Frontal cortex (tissue), 4 donors: ENCODE measurements at places on chromosomes 2 and 18. TPM values are rescaled to one million over a fixed set of nuclear protein-coding genes. Genes with fewer than 3 reads are reported as not detected.
A peak's percentile ranks its signal among the peaks of the same experiment; 100 is the strongest.

DNA sequence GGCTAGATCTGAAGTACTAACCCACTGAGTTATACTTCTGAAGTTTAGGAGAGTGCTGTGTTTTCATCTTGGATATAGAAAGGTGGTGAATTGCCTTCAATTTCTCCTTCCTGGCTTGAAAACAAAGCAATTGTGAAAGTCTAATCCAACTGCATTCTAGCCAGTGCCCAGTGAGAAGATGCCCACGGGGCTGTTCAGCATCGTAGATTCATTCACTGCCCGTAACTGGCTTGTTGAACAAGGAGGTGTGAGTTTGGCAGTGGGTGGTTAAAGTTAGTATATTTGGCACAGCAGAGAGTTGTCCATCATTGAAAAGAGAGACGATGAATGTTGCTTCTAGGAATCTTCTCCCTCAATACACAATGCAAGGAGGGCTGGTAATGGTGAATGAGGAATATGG lies 82.3 kb upstream of the RND3 start:
- no peak for DNase-seq

- no peak for DNase-seq
Measured at GRCh38 chr18:79776674-79777073, 21.1 kb upstream of the KCNG2 start.

DNA sequence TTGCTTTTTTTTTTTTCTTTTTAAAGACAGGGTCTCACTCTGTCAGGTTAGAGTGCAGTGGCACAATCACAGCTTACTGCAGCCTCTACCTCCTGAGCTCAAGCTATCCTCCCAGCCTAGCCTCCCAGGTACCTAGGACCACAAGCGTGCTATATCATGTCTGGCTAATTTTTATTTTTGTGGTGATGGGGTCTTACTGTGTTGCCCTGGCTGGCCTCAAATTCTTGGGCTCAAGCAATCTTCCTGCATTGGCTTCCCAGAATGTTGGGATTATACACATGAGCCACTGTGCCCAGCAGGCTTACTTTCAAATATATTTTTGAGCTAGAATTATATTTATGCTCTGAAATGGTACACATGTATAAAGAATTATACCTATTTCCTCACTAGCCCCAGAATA lies 53.4 kb upstream of the GAREM2 start:
- no peak for DNase-seq

DNA sequence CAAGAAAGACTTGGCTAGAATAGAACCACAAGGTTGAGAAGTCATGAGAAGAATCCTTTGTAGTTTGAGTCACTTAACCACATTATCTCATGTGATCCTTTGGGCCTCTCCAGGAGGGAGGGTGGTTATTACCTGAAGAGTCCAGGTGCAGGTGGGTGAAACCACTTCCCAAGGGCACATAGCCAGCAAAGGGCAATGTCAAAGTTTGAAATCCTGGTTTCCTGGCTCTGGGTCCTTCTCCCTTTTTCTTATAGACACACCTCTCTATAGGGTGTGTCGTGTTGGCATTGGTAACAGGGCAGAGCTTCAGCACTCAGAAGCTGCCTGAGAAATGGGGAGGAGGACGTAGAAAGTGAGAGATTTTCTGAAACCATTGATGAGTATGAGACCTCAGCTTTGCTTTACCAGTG lies 137.9 kb downstream of the MGAT5 start:
- DNase-seq, result no peak

GRCh38 chr2:128377071-128377910 lies 58.6 kb upstream of the HS6ST1 start:
- no peak for DNase-seq

DNA sequence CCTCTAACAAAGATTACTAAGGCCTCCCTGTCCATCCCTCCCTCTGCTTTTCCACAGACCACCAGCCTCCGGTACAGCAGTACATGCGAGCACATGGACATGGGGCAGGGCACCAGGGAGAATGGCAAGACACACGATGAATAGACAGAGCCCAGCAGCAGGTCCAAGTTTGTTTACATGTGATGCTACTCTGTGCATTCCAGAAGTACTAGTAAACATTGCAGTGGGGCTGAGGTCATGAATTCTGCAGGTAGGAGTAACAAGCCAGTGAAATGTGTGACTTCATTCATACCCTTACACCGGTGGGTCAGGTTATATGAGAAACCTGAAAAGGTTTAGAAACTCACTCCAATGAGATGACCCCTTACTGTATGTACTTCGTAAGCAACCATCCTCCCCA lies 205.7 kb downstream of the BCL11A start:
- no peak for DNase-seq

DNA sequence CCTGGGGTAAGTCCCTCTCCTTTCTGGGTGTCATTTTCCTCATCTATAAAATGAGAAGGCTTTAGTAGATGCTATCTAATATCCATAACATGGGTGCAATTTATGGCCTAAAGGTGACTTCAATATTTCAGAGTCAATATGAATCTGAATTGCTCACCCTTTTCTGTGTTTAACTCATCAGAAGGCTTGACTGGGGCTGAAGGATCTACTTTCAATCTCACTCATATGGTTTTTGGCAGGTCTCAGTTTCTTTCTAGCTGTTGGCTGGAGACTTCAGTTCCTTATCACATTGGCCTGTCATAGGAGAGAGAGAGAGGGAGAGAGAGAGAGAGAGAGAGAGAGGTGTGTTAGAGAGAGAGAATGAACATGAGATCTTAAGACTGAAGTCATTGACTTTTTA lies 343.7 kb upstream of the MEX3C start:
- DNase-seq, result no peak

GRCh38 chr2:172011812-172012575 lies 12.2 kb downstream of the METAP1D start:
- no peak for DNase-seq

GRCh38 chr2:80403081-80403480 lies 98.5 kb upstream of the LRRTM1 start:
- no peak for DNase-seq

GRCh38 chr18:60358516-60358915 lies 14.1 kb downstream of the MC4R start:
- no peak for DNase-seq

GRCh38 chr2:95315801-95316411 lies 18.8 kb downstream of the KCNIP3 start:
- DNase-seq, result no peak

DNA sequence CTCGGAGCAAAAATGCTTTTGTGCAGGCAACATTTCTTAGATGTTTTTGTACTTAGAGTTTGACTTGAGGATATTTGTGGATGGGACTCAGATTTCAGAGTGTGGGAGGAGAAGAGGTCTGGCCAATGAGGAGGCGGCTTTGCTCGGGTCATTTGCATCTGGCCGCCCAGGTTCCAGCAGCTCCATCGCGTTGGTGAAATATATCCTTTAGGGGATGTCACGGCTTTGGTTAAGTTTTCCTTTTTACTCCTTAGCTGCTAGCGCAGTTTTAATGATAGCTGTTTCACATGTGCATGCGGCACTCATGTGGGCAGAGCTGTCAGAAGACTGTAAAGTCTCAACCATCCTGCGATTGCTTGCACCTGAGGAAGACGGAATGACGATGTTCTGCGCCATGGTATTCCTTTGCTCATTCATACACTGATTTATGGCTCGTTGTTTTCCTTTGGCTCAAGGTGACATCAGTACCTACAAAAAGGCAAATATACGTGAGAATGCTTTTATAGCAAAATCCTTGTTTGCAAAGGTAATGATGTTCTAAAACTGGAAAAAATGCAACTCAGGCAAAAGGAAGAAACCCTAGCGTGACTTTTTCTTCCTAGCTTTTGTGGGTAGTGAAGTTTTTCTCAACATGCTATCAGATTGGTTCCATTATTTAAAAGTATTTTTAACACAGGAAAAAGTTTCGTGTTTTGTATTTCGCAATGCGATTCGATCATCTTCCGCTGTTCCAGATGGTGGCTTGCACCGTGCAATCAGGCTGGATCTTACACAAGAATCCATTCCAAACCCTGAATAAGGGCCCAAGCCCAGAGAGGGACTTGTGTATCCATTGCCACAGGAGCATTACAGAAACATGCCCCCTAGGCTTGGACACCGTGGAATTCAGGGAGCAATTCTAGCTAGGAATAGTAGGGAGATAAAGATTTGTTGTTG lies 70.5 kb upstream of the ZNF516 start:
- DNase-seq, result peak; percentile 44

- no peak for DNase-seq
Measured at GRCh38 chr2:26742048-26742770, 21.9 kb upstream of the SLC35F6 start.

DNA sequence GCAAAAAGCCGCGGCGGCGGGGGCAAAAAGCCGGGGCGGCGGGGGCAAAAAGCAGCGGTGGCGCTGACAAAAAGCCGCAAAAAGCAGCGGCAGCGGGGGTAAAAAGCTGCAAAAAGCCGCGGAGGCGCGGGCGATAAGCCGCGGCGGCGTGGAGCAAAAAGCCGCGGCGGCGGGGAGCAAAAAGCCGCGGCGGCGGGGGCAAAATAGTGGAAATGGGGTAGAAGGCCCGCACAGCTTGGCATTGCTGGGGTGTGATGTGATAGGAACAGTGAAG lies 450.1 kb downstream of the ANKRD30B start:
- no peak for DNase-seq

- no peak for DNase-seq
Measured at GRCh38 chr2:162153608-162154224, 1.7 kb upstream of the GCG start.

DNA sequence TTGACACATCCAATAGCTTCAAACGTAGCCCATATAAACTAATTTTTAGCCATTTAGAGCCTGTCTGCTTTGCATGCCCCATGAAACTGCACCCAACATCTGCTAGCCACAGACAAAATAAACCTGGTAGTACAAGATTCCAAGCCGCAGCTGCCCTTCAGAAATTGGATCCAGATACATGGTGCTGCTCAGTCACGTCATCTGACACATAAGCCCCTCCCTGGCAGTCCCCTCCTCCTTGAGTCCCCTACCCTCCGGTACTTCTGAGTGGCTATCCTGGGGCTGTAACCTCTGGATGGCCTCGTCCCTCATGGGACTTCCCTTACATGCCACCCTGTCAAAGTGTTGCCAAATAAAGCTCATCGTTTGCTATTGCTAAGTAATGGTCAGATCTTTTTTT lies 33.8 kb downstream of the PROC start:
- DNase-seq, result no peak

GRCh38 chr18:40583671-40584070 lies 1371.4 kb upstream of the PIK3C3 start:
- DNase-seq, result no peak

GRCh38 chr2:219736209-219736608 lies 108.8 kb downstream of the SLC4A3 start:
- peak; percentile 41 for DNase-seq

DNA sequence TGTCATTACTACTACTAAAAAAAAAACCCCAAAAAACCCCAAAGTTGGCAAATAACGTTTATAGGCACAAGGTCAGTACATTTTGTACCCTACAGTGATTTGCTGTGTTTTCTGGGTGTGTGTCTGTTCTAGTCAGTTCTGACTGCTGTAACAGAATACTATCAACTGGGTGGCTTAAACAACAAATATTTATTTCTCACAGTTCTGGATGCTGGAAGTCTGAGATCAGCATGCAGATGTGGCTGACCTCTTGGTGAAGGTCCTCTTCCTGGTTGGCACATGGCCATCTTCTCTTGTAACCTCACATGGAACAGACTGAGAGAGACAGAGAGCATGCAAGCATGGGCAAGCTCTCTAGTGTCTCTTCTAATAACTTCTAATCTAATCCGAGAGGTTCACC lies 103.1 kb downstream of the CERS6 start:
- DNase-seq, result no peak

DNA sequence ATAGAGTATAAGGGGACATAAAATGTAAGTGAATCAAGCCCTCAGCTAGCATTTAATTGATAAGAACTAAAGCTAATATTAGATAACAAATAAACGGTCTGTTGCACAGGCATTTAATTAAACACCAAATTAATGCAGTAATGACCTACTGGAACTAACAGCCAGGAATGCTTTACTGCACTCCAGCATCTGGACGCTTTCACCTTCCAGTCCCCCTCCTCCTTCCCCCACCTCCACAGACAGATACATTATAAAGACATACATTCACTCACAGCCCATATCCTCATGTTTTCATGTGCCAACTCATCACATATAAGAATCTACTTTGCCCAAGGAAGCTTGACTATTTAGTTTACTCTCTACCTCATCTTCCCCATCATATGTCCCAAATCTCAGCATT lies 337.4 kb upstream of the PIK3C3 start:
- no peak for DNase-seq

- no peak for DNase-seq
Measured at GRCh38 chr2:234286956-234287355, 209.9 kb downstream of the ARL4C start.

- no peak for DNase-seq
Measured at GRCh38 chr2:38129987-38130386, 54.0 kb upstream of the CYP1B1 start.

DNA sequence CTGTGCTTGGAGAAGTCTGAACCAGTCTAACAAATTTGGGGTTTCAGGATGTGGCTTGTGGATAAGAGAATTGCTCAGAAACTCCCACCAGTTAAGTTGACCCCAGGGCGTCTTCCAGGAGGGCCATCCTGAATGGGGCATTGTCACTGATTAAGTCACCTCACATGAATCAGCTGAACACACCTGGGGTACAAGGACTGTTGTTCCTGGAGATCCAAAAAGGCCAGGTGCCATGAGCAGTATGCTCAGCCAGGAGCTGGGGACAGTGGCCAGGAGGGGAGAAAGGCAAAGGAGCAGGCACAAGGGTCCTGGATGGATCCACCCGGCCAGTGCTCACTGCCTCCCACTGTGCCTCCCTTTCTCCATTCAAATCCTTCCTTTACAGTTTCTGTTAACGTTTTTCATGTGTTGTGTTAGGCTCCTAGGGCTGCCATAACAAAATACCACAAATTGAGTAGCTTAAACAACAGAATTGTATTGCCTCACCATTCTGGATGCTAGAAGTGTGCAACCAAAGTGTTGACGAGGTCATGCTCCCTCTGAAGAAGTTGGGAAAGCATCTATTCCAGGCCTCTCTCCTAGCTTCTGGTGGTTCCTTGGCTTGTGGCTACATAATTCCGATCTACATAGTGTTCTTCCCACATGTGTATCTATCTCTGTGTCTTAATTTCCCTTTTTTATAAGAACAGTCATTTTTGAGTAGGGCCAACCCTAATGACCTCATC lies 33.4 kb downstream of the TRABD2A start:
- DNase-seq, result no peak

- no peak for DNase-seq
Measured at GRCh38 chr2:174866421-174866820, 102.1 kb upstream of the CHRNA1 start.

Gene NIF3L1
- 33.4 TPM for total RNA-seq

Gene SERPINB3
- total RNA-seq, result not detected

Gene FBXO15
- total RNA-seq, result 4.1 TPM

Gene LDAH
- total RNA-seq, result 17.1 TPM

Gene IL36B
- total RNA-seq, result not detected

Gene LDLRAD4
- 60.7 TPM for total RNA-seq

Gene XDH
- total RNA-seq, result not detected

Gene OTOS
- total RNA-seq, result 0.41 TPM
